Activated naive CD4-positive, alpha-beta T cell treated with anti-CD3 and anti-CD28 coated beads, Interleukin-2, amount 10 ng/mL, durations not matched to agents 7 days and 5 days (primary cell): ENCODE measurements at places on chromosomes 1 and 21.

DNA sequence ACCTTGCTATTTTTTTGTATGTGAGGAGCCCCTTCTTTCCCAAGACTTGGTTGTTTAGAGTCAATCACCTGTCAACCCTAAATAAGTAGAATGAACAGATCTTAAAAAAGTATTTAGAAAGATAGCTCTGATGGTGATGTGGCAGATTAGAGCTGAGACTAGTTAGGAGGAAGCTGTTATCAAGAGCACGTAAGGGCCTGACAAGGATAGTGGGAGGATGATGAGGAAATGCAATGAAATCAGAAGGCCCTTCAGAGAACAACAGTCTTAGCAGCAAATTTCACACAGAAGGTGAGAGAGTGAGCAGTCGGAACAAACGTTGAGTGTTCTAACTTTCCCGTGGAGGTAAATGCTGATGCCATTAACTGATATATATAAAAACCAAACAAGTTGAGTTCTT lies 15.9 kb upstream of the S1PR1 start:
- DNase-seq, result no peak

DNA sequence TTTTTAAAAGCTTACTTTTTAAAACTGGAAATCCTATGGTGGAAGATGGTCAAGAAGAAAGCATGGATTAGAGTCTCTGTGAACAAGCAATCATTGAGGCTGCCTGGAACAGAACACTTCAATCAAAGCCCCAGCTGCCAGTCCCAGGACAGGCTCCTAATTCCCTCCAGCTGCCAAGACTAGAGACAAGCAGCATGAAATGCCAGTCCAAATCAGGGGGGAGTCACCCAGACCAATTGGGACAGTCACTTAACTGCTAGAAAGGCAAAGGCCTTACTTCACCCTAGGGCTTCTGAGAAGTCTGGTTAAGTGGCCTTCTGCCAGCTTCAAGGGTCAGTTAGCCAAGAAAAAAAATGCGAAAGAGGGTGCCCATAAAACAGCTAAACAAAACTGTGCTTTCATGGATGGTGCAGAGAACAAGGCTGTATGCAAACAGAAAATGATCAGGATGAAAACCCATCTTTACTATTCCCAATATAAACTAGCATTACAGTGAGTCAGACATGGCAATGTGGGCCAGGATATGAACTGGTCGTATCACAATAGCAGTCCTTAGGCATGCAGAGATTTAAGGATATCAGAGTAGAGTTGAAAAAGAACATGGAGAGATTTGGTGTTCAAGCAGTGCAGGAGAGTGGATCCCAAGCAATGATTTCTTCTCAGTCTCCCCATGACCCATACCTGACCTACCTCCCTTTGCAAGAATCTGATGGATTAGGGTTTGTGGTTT lies 31.0 kb upstream of the MAN1A2 start:
- no peak for DNase-seq

DNA sequence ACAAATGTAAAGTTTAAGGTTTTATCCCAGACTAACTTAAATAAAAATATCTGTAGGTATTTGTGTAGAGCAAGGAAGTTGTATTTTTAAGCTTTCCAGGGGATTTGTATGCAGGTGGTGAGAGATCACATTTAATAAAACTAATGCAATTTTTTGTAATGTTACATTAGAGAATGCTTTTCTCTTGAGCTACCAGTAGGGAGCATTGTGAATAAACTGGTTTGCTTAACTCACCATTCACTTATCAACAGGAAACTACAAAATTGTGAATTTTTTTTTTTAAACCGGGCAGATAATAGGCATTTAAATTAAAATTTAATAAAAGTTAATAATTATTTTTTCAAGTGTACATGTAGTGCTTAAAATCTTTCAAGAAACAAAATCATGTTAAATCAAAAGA lies 78.6 kb downstream of the IVNS1ABP start:
- no peak for DNase-seq

- peak; percentile 85 for DNase-seq
These were observed 15.6 kb upstream of the HJV start for GRCh38 chr1:146036965-146037646.

DNA sequence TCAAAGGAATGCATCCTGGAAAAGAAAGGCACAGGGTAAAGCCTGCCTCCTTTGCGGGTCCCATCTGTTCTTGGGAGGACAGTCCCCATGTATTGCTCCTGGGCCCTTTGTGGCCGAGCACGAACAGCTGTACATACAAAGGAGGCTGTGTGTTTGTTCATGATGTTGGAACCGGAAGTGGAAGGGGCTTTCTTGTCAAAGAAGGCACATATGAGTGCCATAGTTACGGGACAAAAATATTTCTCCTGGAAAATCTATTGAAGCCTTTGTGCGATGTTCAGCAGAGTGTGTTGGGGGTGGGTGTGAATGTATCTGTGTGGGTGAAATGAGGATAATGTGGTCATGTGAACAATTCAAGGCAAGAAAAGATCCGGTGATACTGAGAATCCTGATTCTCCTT lies 297.6 kb downstream of the DISC1 start:
- no peak for DNase-seq

DNA sequence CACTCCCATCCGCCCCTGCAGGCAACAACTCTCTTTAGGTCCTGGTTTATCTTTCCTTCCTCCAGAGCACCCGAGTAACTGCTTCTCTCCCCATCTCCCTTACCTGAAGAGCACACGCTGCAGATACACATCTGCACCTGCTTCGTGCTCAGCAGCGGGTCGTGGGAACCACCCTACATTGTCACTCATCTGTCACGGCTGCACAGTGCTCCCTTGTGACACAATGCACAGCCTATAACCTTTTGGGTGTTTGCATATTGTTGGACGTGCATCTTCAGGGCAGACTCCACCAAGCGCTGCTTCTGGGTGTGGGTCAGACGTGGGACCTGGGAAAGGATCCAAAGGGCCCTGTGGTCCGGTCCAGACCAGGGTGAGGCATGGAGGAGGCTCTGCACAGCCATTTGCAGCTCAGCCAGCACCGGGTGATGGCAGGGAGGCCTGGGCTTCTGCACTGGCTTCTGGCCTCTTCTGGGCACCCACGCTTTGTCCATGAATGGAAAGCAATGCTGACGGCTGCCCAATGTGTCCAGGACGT lies 42.5 kb downstream of the WDR4 start:
- no peak for DNase-seq
